ENCODE measurements at places on chromosomes 3 and 15.
A peak's percentile ranks its signal among the peaks of the same experiment; 100 is the strongest.

- DNase-seq, result no peak
Observed at GRCh38 chr3:195440379-195440778, 2.4 kb downstream of the ACAP2 start.

GRCh38 chr3:48397767-48398681 is 26.0 kb downstream of the FBXW12 start:
- no peak for DNase-seq

DNA sequence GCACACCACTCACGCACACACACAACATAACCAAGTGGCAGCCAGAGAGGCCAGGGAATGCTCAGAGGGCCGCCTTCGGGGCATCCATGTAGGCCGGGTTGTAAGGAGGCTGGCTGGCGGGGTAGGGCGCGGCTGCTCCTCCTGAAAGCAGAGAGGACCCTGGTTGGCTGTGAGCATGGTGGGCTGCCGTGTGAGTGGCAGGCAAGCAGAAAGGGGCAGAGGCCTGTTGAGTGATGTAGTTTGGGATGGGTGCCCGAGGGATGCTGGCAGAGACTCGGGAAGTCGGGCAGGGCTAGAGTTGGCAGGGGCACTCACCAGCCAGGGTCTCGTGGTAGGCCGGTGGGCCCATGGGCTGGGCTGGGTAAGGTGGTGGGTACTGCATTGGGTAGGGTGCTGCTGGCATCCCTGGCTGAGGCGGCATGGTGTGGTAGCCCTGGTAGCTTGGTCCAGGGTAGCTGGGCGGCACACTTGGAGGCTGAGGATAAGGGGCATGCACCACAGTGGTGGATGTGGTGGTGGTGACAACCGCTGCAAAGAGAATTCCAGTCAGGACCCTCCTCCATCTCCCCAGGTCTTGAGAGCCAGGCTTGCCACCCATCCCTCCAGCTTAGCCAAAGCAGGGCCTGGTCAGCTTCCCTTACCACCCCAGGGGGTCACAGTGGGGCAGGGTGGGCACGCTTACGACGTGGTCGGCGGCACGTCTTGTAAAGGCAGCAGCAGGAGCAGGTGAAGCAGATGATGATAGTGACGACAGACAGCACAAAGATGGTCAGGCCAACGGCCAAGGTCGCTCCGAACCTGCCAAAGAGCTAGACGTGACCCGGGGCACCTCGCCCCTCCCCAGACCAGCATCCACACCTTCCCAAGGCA is 22.7 kb downstream of the ATRIP start:
- DNase-seq, result no peak

DNA sequence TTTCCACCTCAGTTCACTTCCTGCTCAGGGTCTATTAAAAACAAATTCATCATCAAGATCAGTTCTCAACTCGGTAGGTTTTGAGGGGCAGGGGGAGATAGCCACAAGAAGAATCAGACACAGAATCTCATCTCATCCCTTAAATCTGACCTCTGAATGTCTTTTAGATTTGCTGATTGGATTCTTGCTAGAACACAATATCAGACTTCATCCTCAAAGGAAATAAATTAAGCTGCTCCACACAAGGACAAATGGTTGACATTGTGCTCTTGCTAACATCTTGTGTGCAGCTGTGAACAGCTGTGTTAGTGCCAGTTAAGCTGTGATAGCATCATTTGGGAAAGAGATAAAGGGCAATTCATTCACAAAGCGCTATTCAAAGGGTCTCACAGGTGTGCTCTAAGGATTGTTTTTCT is 184.0 kb upstream of the ADAMTS9 start:
- no peak for DNase-seq

GRCh38 chr3:30112902-30113484 is 493.4 kb upstream of the TGFBR2 start:
- DNase-seq, result no peak

- DNase-seq, result no peak
Observed at GRCh38 chr3:107285197-107285596, 92.0 kb upstream of the CCDC54 start.

DNA sequence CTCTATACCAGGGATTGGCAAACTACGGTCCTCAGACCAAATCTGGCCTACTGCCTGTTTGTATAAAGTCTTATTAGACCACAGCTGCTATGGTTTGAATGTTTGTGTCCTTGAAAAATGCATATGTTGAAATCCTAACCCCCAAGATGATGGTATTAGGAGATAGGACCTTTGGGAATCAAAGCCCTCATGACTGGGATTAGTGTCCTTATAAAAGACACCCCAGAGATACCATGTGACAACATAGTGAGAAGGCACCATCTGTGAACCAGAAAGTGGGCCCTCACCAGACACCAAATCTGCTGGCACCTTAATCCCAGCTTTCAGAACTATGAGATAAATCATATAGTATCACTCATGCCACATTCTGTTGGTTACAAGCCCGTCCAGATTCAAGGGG is 7.4 kb downstream of the HMCES start:
- no peak for DNase-seq

GRCh38 chr3:155442072-155442471 is 148.6 kb upstream of the STRIT1 start:
- DNase-seq, result no peak

DNA sequence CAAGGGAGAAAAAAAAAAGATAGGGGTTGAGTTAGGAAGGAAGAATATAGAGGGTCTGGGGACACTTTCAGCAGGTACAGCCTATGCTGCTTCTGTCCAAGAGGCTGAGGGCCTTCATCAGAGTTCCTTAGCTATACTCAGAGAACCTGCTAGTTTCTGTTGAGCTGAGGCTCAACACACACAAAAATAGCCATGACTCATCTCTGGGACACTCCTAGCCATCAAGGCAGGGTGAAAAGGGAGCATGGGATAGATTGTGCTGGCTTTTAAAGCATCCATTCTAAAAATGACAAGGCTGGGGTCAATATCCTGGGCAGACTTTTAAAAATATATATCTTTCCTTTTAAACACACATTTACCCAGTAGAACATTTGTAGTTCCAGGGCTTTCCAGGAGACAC is 2.8 kb upstream of the RTP2 start:
- DNase-seq, result no peak

DNA sequence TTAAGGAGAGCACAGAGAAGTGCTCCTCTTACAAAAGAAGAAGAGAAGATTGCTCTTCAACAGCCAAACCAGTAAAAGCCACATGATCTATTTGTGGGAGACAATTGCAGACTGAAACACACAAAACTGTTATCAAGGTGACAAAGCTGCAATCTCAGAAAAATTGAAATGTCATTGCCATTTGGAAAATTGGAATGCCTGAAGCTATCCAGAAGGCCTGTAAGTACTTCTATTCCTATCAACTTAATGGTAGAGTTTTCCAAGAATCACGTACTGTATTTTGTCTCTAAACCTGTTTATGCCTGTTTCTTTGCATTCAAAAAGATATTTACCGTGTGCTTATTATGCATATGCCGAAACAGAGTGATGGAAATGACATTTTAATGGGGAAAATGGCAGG is 204.7 kb downstream of the GREM1 start:
- no peak for DNase-seq

GRCh38 chr3:144774897-144775296 is 803.3 kb downstream of the DIPK2A start:
- no peak for DNase-seq

DNA sequence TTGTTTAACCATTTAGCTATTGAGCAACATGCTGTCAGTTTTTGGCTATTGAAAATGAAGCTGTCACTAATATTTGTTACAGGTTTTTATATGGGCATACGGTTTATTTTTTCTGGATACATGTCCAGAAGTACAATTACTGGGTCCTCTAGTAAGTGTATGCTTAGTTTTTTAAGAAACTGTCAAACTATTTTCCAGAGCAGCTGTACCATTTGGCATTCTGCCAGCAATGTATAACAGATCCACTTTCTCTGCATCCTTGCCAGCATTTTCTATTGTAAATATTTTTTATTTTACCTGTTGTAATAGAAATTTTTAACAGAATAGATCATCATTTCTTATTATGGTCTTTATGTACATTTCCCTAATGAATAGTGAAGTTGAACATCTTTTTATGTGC is 658.8 kb downstream of the EDEM1 start:
- DNase-seq, result no peak

DNA sequence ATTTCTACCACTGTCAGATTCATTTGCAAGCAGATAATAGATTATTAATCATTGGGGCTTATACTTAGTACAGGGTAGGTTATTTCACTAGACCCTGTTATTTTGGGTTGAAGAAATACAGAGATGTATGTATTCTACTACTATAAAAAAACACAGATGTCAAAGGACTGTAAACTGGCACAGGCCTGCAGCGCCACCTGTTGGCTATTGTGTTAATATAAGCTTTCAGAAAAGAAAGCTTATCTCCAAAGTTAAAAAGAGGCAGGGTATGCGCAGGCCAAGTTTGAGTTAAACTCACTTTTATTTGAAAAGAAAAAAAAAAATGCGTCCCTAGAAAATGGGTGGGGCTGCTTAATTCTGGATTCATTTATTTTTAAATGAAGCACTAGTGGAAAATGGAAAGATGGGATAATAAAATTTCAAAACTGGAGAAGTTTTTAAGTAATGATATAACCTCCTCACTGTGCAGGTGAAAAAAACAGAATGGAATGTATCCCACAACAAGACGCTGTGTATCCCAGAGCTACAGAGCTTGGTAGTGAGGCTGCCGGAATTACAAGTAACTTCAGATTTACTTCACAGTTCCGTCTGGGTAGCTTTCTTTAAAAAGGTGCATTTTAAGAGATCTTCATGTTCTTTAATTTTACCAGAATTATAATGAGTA is 407.2 kb upstream of the TGFBR2 start:
- DNase-seq, result peak; percentile 50

- no peak for DNase-seq
Observed at GRCh38 chr15:62736756-62737155, 305.8 kb upstream of the TPM1 start.

- DNase-seq, result no peak
Observed at GRCh38 chr3:174596447-174596982, 262.6 kb upstream of the NAALADL2 start.

DNA sequence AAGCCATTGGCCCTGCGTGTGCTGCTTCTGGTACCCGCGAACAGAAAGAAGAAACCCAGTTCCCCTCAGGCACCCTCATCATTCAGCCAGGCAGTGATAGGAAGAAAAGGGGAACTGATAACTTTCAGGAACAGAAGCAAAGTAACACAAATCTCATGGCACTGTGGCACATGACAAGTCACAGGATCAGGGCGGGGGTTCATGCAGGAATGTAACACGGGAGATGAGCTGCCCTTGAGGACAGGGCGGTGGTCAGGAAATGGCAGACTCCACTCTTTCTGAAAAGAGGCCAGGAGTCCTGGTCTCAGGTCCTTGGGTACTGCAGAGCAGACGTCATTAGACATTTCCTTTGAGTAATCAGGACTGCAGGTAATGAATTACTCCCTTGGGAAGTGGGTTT is 95.5 kb downstream of the CCNL1 start:
- DNase-seq, result no peak

GRCh38 chr15:69317392-69317841 is 18.7 kb downstream of the PAQR5 start:
- DNase-seq, result no peak

- no peak for DNase-seq
Observed at GRCh38 chr15:71804226-71804625, 6.1 kb upstream of the NR2E3 start.

- no peak for DNase-seq
Observed at GRCh38 chr15:61644550-61644949, 415.4 kb upstream of the RORA start.

DNA sequence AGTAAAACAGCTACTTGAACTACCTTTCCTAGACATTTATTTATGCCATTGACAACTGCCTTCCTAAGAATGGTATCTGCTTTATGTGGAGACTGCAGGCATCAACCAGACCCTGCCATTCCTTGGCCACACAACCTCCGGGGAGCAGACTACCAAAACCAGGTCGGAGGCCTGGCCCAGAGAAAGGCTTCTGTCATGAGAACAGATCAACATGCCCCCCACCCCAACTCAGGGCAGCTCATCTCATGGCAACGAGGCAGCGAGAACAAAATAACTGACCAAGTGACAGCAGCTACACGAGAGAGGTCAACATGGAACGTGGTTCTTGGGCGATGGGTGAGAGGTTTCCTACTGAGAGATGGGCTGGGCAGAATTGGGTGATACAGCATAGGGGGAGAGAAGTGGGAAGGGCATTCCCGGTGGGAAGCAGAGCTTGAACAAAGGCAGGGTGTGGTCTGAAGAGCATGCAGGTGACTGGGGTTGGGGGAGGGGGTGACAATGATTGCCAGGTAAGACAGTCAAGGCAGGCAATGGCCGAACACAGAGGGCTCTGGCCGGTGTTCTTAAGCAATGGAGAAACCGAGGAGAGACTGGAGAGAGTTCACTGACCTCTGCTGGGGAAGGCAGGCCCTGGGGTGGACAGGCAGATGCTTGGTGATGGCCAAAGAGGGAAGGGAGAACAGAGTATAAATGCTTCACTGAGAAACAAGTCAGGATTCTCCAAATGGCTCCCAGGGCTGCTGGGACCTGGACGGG is 33.9 kb downstream of the CCDC12 start:
- DNase-seq, result no peak

GRCh38 chr15:65393091-65393490 is 15.3 kb upstream of the IGDCC3 start:
- no peak for DNase-seq

DNA sequence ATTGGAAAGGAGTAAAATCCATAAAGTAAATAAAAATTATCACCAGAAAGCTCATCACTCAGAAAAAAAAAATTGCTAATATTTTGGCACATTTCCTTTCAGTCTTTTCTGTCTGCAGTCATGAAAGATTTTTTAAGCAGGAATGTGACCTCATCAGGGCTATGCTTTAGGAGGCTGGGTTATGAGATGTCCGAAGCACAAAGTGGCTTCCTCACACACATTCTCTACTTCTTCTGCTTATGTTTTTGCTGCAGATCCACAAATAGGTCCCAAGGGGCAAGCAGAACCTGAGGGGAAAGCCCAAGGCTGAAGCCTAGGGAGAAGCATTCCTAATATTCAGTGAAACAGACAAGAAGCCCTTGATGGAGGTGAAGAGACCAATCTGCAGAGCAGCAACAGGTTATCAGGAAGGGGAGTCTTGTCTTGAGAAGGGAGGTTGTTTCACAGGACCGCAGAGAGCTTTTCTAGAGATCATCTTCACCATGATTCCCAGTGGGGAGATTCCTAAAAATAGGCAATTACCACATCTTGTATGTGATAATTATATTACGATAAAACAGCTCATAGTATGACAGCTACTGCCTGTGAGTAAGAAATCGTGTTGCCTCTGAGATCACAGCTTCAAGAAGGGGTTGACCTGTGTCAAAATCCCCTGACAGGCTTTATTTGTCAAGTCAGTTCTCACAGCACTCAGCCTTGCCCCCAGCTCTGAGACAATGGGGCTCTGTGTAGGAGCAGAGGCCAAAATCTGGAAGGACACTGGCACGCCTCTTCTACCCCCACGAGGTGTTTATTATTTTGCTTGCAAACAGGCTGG is 60.5 kb downstream of the IGF2BP2 start:
- DNase-seq, result no peak

Data from hematopoietic multipotent progenitor cell treated with erythropoietin and hydrocortisone succinate and interleukin-3 and kit ligand, for 17 days (in vitro differentiated cells).